ENCODE measurements at places on chromosomes 12 and 14.

DNA sequence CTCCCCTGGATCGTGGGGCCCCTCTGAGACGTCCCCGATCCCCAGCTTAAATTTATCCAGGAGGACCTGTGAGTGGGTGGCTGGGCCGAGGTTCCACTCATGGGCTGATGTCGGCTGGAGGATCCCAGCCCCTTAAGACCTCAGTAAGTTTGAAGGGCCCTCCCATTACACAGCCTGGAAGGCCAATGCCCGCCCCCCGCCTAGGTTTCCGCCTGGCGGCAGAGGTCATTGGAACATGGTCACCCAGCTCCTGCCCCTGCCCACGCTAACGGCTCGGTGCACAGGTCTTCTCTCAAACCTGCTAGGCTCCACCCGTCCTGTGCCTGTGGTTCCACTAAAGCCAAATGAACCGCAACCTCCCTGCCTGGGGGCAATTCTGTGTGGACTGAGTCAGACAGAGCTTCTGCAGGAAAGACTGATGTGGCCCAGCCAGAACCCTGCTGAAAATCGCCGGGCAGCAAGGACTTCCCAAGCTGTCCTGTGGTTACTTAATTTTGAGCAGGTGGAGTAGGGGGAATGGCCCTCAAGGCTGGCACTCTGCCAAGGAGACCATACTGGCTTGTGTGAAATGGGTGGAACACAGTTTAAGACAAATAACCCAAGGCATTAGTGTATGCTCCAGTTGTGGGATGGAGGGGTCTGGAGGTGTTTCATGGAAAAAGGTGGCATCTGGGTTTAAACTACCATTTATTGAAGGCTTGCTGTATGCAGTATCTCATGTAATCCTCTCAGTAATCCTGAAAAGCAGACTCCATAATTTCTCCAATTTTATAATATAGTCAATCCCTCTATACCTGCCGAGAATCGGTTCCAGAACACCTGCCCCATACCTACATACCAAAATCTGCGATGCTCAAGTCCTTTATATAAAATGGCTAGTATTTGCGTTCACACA, 903 bp upstream of the NT5DC3 start:
- DNase-seq = peak; percentile 93

DNA sequence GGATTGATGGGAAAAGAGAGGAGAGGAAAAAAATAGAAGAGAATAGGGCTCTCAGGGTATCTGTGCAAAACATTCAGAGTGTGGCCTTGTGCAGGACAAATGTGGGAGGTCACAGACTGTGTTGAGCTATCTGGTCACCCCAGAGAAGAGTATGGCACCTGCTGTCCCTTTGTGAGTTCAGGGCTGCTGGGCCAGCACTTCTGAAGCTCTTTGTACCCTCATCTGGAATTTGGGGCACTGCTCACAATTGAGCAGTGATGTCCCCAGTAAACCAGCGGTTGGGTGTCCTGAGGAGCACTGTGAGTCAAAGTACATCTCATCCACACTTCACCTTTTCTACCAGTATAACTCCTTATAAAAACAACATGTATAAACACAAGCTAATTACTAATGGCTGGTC, 2.6 kb upstream of the KRT81 start:
- no peak for DNase-seq

DNA sequence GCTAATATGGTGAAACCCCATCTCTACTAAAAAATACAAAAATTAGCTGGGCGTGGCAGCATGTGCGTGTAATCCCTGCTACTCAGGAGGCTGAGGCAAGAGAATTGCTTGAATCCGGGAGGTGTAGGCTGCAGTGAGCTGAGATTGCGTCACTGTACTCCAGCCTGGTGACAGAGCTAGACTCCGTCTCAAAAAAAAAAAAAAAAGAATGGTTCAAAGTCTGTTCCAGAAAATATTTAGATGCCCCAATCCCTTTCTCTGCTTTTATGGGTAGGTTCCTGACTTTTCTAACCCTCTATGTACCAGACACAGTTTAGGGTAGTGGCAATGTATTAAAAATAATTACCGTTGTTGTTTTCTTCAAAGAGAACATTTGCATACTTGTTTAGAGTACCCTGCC, 161.4 kb downstream of the STXBP6 start:
- DNase-seq = no peak

DNA sequence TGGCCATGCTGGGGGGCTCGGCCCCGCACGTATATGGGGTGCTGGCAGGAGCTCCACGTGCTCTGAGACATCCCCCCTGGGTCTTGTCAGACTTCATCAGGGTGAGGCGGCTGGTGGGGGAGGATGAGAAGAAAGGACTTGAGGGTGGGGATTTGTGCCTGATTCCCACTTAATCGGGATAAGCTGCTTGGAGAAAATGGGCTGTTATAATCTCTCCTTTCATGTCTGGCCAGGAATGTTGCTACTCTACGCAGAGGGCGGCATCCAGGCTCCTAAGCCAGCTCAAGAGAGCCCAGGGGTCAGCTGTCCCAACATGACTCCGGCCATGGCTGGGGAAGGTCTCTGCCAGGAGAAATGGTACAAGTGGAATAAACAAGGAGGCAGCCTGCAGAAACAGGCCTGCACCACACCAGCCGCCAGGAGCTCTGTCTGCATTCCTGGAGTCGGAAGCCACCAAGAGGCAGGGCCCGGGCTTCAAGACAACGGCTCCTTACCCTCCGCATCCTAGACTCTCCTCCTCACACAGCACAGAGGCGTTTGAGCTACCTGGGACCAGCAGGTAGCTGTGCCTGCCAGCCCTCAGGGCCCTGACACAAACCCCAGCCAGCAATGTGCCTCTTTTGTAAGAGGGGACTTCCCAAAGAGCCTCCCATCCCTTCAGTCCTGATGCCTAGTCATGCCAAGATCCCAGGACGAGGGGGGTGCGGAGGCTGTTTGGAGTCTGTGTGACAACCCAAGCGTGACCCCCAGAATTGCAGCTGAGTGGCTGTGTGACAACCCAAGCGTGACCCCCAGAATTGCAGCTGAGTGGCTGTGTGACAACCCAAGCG, 195.8 kb upstream of the DIO3 start:
- DNase-seq = no peak

DNA sequence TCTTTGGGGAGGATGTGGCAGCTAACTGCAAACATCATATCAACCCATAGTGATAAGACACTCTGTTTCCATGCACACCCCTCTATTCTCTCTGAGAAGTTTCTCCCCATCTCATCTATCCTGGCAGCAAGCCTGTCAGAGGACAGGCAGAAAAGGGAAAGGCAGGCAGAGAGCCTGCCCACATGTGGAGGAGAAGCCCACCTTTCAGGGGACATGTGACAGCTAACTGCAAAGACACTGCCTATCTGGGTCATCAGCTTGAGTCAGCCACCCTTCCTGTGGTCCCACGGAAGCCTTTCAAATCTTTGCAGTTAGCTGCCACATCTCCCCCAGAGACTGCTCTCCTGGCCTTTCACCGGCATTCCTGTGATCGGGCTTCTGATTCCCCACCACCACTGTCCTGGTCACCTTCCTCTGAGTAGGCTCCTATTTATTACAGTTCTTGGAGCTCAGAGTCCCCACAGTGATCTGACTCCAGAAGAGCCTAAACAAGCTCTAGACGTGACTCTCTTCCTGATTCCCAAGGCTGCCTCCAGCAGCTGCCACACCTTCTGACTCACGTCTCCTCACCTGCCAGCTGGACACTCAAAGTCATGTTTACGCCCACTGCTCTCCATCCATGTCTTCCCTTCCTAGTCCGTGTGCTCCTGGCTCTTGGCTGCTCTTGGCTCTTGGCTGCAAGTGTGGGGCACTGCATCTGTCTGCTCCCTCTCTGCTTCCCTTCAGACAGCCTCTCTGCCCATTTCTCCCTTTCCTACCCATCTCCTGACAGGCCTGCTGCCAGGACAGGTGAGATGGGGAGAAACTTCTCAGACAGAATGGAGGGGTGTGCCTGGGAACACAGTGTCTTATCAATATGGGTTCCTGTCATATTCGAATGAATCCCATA, 7.5 kb upstream of the KRT1 start:
- DNase-seq = no peak

DNA sequence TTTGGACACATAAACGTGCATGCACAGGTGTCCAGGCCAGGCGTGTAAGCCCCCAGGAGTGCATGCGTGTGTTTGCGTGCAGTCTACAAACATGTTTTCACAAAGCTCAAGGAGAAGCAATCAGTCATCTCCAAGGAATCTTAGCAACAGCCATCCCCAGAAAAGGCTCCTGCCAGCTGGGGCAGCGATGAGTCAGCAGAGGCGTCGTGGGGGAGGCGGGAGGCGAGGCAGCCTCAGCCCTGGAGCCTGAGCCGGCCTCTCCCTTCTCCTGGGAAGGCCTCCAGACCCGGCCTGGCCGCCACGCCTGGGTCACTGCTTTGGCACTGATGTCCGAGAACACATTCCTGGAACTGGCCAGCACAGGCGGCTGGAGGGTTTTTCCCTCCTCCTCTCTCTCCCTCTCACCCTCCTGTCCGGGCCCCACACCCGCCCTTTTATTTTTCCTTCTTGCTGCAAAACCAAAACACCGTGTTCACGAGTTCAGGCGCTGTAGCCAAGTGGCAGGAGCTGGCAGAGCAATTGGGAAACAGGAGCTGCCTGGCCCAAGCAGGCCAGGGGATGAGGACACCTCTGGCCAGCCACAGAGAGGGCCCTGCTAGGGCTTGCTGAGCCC, 92.7 kb downstream of the LRRC74A start:
- peak; percentile 91 for DNase-seq

- no peak for DNase-seq
Measured at GRCh38 chr14:77923131-77923936, 123.4 kb downstream of the ADCK1 start.

DNA sequence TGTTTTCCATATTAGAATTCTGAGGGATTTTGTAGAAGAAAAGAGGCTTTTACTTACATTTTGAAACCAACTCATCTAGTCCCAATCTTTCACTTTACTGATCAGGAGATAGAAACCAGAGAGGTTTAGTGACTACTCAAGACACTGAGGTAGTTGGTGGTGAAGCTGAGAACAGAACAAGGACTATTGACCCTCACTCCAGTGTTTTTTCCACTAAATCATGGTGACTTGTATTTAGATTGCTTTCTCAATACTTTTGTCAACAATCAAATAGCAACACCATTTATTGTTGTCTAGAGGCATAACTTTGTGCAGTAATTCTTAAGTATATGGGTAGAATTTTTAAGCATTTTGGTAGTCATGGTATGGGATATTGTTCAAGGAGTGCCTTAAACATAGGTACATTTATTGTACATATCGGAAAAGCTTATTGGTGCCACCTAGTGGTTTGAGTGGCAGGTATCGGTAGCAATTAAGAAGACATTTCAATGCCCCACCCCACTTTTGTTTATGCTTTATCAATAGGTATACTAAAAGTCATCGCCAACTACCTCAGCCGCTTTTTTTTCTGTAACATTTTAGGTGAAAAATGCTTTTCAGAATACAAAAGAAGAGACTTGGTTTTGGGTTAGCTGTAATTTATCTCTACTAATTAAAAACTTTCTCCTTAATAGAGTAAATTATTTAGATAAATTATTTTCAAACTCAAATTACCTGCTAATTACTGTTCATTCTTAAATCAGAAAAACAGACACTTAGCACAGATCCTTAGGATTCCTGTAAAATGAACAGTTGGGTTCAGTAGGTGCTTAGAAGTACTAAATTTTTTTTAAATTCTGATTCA, 47.3 kb upstream of the PAWR start:
- peak; percentile 7 for DNase-seq

GRCh38 chr12:873954-874353, 75.5 kb downstream of the RAD52 start:
- DNase-seq = no peak

GRCh38 chr12:102120886-102121285, 903 bp downstream of the PARPBP start:
- DNase-seq = no peak

GRCh38 chr12:104522985-104523722, 66.4 kb downstream of the CHST11 start:
- DNase-seq = no peak

- DNase-seq = no peak
Measured at GRCh38 chr14:89406941-89407340, 10.1 kb downstream of the FOXN3 start.

DNA sequence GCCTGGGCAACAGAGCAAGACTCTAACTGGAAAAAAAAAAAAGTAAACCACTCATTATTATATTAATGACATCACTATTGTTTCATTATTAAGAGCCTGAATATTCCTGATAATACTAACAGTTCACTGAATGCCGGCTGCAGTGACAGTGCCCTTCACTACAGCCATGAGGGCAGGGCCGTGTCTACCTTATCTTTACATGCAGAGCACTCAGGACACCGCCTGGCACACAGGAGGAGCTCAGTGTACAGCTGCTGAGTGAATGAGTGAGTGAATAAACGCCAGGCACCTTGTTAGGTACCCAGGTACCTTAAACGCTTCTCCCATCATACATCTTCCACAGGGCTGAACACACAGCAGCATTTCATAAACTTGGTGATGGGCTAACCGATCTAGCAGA, 23.2 kb downstream of the ZFYVE1 start:
- DNase-seq = no peak

GRCh38 chr14:34000396-34000795, 49.5 kb upstream of the EGLN3 start:
- no peak for DNase-seq

DNA sequence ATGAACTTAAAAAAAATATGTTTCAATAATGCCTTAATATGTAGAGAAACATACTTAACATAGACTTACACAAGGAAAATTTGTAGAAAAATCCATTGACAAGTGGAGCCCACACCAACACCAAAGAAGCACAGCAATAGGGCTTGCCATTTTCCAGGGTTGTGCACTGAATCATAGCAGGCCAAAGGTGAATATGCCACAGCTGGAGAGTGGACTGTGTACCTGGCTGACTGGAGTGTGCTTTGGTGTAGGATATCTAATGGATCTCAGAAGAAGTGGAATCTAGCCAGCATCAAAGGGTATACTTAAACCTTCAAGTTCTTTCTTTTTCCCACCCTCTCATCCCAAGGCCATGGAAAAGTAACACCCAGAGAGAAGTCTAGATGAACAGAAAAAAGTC, 4.8 kb downstream of the RPL10L start:
- no peak for DNase-seq

DNA sequence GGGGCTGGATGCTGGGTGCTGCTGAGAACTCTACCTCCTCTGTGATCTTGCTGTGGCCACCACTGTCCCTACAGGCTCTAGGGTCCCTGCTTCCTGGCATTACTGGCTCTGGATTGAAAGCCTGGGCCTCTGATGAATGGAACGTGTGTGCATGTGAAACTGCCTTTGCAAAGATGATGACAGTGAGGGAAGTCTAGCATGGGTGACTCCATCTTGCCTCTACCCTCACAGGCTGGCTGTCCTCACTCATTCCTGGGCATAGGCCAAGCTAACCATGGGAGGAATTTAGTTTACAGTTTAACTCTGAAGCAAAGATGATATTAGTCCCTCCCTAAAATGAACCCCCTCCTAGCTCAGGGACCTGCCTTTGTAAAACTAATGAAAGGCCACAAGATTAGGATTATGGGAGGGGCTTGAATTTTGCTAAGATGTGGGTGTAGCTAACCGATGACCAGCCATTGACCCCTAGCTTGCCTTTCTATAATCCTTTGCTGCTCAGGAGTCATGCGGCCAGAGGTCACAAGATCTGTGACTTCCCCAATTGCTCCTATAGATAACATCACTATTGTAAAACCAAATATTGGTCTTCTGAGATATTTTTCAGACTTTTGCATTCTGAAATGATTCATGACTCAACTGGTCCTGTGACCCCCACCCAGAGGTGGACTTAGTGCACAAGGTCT, 2.2 kb upstream of the C1S start:
- DNase-seq = no peak

- no peak for DNase-seq
Measured at GRCh38 chr14:51636109-51636508, 15.6 kb upstream of the FRMD6 start.

Measured in T1000 (cell line).